ENCODE measurements at places on chromosomes 2 and 18. TPM values are rescaled to one million over a fixed set of nuclear protein-coding genes. Genes with fewer than 3 reads are reported as not detected.

GRCh38 chr2:196431957-196432356 is 207.6 kb upstream of the CCDC150 start:
- peak; percentile 40 for DNase-seq

DNA sequence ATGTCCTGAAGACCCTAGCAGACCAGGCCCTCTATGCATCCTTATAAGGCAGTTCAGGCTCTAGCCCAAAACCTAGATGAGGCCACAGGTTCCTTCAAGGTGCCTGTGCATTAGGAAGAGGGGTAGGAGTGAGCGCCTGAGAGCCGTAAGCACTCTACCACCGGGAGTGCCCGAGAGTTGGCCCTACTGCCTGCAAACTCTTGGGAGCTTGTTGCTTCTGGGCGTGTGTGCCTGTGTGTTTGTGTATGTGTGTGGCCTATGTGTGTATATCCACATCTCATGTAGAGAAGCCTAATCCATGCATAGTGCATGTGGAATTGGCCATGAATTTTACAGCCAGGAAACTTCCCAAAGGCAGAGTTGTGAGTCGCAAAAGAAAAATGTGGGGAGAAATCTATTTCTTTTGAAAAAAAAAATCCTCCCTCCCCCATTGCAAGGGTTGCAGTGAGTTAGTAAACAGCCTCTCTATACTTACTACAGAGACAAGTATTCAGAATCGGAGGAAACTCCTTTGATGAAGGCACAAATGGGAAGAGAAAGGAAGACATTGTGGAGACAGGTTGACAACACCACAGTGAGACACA is 96.8 kb downstream of the ADD2 start:
- DNase-seq, result peak; percentile 13

DNA sequence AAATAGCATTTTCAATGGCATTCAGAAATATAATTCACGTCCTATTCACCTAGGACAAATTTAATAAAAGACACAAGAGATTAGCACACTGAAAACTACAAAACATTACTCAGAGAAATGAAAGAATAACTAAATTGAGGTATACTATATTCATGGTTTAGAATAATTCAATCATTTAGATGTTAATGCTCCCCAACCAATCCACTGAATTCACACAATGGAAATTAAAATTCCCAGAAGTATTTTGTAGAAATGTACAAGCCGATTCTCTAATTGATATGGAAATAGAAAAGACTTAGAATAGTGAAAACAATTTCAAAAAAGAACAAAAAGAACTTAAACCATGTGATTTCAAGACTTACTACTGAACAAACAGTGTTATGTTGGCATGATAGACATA is 212.2 kb downstream of the ZEB2 start:
- DNase-seq, result no peak

DNA sequence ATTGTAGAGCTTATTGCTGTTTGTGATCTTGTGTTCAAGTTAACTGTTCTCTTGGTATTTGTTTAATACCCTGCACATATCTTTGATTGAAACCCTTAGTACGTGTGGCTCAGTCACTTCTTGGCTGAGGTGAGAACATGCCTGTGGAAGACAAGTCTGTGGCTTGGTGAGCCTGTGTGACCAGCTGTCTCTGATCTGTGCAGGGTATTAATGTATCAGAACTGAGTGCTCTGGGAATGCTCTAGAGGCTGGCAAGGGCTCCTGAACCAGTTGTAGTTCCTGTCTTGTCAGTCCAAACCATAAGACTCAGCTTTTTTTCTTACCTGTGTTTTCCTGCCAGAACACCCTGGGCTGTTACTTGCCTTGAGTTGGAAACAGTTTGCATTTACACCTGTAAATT is 52.4 kb upstream of the EPHA4 start:
- DNase-seq, result no peak

DNA sequence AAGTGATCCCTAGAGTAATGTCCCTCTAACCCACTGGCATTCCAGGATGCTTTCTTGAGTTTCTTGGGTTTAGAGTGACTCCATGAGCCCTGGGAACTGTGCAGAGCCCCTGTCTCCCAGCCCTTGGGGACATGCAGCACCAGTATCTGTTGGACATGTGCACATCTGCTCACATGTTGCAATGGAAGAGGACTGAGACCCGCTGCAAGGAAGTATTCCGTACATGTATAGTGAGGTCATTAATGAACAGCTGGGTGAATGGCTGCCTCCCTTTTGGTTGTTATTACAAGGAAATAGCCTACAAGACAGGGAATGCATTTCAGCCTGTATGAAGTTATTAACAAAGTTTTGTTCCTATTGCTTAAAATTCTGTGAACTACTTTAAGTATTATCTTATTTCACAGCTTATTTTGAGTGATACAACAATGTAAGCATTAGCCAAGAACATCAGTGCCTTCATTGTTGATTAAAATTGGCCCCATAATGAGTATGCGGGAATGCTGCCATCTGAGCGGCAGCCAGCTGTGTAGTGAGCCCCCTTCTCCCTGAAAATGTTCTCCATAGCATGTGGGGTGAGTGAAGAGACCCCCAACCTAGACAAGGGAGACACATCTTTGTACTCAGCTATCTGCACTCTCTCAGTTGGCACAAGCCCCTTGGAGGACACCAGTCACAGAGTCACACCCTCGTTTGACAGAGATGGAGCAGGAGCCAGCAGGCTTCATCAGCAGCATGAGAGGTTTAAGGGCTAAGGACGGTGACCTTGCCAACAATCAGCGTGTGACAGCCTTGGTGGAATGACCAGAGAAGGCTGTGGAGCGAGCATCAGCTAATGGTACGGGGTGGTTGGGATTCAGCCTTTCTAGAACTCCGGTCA is 87.4 kb downstream of the FAM210A start:
- no peak for DNase-seq

Gene SYT4
- not detected for total RNA-seq

Gene VIT
- total RNA-seq, result 2.9 TPM

Gene PJVK
- total RNA-seq, result not detected

Data from RPMI7951 (cell line).